Adrenal gland (tissue), 19 donors: ENCODE measurements at places on chromosomes 12 and 14. TPM values are rescaled to one million over a fixed set of nuclear protein-coding genes. Genes with fewer than 3 reads are reported as not detected.
A peak's percentile ranks its signal among the peaks of the same experiment; 100 is the strongest.

- no peak for DNase-seq
- H3K27ac ChIP-seq = peak overlapping the region; percentile 26
Observed at GRCh38 chr14:61598980-61599379, 96.3 kb upstream of the HIF1A start.

GRCh38 chr14:93011650-93012325 is 88.8 kb downstream of the CHGA start:
- no peaks in the 10 kb centered on the region for H3K27me3 ChIP-seq
- peak overlapping the region; percentile 31 for H3K27ac ChIP-seq
- peak; percentile 34 for DNase-seq
- no peak overlapping the region for H3K4me3 ChIP-seq
- H3K4me1 ChIP-seq = peaks cover 31% of the 10 kb centered on the region
- H3K36me3 ChIP-seq = no peaks in the 10 kb centered on the region

GRCh38 chr14:74380172-74380571 is 31.9 kb downstream of the VRTN start:
- H3K36me3 ChIP-seq = no peaks in the 10 kb centered on the region
- no peak overlapping the region for H3K27ac ChIP-seq
- H3K4me1 ChIP-seq = no peaks in the 10 kb centered on the region

- no peak for DNase-seq
- H3K4me1 ChIP-seq = no peaks in the 10 kb centered on the region
- H3K27ac ChIP-seq = no peak overlapping the region
- no peaks in the 10 kb centered on the region for H3K36me3 ChIP-seq
- H3K4me3 ChIP-seq = no peak overlapping the region
Observed at GRCh38 chr12:78210894-78211302, 380.2 kb downstream of the NAV3 start.

DNA sequence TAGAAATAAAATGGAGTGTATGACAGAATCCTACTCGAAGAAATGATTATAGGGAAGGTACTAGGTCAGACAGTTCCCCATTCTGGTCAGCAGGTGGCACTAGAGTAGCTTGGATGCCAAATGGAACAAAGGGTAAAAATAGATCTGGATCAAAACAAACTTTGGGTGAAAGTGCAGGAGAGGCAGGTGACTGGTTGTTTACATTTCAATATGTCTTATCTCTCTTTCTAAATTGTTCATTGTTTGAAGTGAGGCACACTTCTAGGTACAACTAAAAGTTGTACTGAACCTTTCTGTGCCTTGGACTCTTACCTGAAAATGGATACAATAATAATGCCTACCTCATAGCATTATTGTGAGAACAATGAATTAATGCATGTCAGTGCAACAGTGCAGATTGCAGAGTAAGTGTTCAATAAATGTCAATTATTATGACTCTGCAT is 62.0 kb upstream of the OSBPL8 start:
- peaks cover 4% of the 10 kb centered on the region for H3K4me1 ChIP-seq
- H3K36me3 ChIP-seq = no peaks in the 10 kb centered on the region
- no peak overlapping the region for H3K27ac ChIP-seq
- no peaks in the 10 kb centered on the region for H3K27me3 ChIP-seq

DNA sequence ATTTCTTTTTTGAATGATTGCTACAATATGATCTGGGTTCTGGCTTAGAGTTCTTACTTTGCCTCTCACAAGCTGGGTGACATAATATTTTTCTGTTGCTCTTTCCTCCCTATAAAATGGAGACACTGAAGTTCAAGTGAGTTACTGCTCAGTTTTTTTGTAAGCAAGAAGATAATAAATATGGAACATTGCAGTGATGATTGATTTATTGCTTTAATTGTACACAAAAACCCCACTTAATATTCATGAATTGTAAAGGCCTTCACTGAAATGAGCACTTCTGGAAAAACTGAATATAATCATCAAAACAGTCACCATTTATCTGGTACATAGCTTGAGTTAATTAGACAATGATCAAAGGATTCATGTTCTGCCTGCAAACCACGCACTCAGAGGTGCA is 71.8 kb upstream of the NAP1L1 start:
- no peaks in the 10 kb centered on the region for H3K27me3 ChIP-seq
- no peak overlapping the region for H3K27ac ChIP-seq
- H3K36me3 ChIP-seq = no peaks in the 10 kb centered on the region
- no peak overlapping the region for H3K4me3 ChIP-seq

GRCh38 chr12:20213723-20214625 is 154.4 kb upstream of the PDE3A start:
- no peak overlapping the region for H3K27ac ChIP-seq
- no peaks in the 10 kb centered on the region for H3K27me3 ChIP-seq
- H3K4me3 ChIP-seq = no peak overlapping the region
- H3K4me1 ChIP-seq = no peaks in the 10 kb centered on the region

- no peaks in the 10 kb centered on the region for H3K36me3 ChIP-seq
- no peak for DNase-seq
- H3K27me3 ChIP-seq = no peaks in the 10 kb centered on the region
- H3K4me3 ChIP-seq = no peak overlapping the region
- H3K27ac ChIP-seq = no peak overlapping the region
Observed at GRCh38 chr12:124338876-124339603, 44.1 kb downstream of the RFLNA start.

DNA sequence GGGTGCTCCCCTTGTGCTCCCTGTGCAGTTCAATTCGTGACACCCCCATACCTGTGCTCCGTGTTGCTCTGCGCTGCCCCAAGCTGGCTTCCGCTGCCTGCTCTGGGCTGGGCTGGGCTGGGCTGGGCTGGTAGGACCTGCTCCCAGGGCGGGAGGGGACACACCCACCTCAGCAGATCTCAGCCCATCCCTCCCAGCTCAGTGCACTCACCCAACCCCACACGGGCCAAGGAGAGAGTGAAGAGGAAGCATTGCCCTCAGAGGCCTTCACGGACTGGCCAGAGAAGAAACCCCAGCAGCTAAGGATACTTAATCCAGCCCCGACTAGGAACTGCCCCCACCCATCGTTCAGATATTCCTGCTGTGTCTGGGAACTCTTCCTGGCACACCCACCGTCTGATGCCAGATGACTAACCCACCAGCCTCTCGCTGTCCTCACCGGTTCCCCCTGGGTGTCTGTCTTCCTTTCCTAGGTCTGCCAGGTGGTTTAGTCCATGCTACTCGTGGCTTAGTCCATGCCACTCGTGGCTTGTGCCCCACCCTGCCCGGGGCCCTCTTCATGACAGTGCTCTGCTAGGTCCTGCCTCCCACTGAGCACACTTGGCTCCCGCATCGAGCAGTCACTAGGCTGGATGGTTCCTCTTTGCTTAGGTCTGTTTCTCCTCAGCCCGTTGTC is at the start of gene LPAR5:
LPAR5 (minus strand) TSS at position 104 of the 676 bp plus-strand sequence. CDS start 14,711 bp downstream, outside the sequence.
- H3K4me3 ChIP-seq = no peak within 1 kb of the TSS
- H3K27me3 ChIP-seq = no peaks in the 10 kb centered on the region
- no peaks in the 10 kb centered on the region for H3K36me3 ChIP-seq
- H3K4me1 ChIP-seq = peaks cover 7% of the 10 kb centered on the region
- H3K27ac ChIP-seq = peak within 1 kb of the TSS; percentile 69

GRCh38 chr12:82996168-82996812 is 309.6 kb downstream of the TMTC2 start:
- no peak overlapping the region for H3K4me3 ChIP-seq
- no peaks in the 10 kb centered on the region for H3K36me3 ChIP-seq
- no peaks in the 10 kb centered on the region for H3K27me3 ChIP-seq
- H3K4me1 ChIP-seq = no peaks in the 10 kb centered on the region
- H3K27ac ChIP-seq = no peak overlapping the region

DNA sequence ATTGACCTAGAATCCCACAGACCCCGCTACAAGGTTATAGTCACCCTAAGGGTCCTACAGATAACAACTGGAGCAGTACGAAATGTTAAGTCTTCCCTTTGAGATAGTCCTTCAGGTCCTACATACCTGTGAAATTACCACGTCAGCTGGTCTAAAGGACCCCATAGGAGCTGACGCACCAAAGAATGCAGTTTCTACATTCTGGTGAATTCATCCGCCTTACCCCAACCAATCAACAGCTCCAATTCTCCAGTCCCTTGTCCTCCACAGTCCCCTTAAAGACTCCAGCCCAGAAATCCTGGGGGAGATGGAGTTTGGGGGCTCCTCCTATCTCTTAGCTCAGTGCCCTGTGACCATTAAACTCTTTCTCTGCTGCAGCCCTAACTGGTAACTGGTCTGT is 36.2 kb upstream of the PRMT8 start:
- H3K36me3 ChIP-seq = no peaks in the 10 kb centered on the region
- H3K27ac ChIP-seq = no peak overlapping the region
- no peaks in the 10 kb centered on the region for H3K4me1 ChIP-seq
- H3K4me3 ChIP-seq = no peak overlapping the region

GRCh38 chr12:46506198-46506597 is 133.6 kb upstream of the SLC38A2 start:
- no peaks in the 10 kb centered on the region for H3K36me3 ChIP-seq
- no peaks in the 10 kb centered on the region for H3K27me3 ChIP-seq
- no peak overlapping the region for H3K4me3 ChIP-seq

DNA sequence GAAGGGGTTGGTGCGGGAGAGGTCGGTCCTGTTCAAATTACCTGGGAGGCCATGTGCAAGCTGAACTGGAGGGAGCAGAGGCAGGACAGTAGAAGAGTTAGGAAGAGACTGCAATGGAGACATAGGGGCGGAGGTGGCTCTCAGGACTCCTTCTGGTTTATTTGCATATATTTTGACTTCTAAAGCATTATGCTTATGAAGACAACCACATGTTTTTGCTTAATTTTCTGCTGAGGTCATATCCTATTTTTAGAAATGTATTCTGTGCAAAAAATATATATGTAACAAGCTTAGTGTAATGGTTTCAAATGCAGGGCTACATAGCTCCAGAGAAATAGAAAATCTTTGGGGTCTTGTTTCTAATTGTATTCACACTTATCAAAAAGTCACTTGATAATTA is 137.0 kb upstream of the MDM1 start:
- DNase-seq = no peak
- no peak overlapping the region for H3K27ac ChIP-seq
- no peak overlapping the region for H3K4me3 ChIP-seq
- no peaks in the 10 kb centered on the region for H3K4me1 ChIP-seq
- no peaks in the 10 kb centered on the region for H3K27me3 ChIP-seq

- no peaks in the 10 kb centered on the region for H3K27me3 ChIP-seq
- peak overlapping the region; percentile 48 for H3K4me3 ChIP-seq
- no peaks in the 10 kb centered on the region for H3K36me3 ChIP-seq
Observed at GRCh38 chr12:32400114-32400672, 835 bp downstream of the FGD4 start.

GRCh38 chr14:100158566-100159093 is 815 bp downstream of the DEGS2 start:
- H3K4me1 ChIP-seq = peaks cover 10% of the 10 kb centered on the region
- H3K36me3 ChIP-seq = no peaks in the 10 kb centered on the region
- H3K27ac ChIP-seq = no peak overlapping the region
- no peak overlapping the region for H3K4me3 ChIP-seq
- DNase-seq = no peak

FIGNL2 gene
- 0.04 TPM for polyA plus RNA-seq

TAS2R7 gene
- not detected for polyA plus RNA-seq

CREBL2 gene
- polyA plus RNA-seq = 307 TPM
